ENCODE measurements at places on chromosomes 1 and 21.

DNA sequence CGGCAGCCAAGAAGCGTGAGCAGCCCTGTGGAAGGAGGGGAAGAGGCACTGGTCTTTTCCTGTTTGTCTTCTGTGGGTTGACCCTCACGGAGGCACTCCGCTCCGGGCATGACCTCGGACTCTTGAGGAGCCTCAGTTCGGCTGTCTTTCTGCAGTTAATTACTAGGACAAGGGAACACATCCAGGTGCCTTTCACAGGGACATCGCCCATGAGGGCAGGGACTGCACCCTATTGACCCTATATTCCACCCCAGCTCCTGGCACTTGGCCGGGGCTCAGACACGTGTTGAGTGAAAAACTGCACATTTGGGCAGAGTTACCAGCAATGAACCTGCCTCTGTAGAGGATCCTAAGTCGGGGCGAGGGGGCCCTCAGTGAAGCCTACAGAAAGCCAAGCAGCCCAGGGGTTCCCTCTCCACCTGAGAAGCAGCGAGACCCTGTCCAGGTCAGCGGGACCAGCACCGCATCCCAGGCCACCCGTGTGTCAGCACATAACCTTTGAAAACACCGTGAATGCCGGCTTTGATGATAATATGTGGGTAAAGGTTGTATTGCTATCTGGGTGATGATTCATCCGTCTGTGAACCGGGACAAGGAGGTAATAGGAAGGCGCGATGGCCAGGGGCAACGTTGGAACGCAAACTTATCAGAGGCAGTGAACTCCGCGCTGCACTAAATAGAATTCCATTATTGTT is 161.4 kb upstream of the ARHGEF16 start:
- no peak for DNase-seq

DNA sequence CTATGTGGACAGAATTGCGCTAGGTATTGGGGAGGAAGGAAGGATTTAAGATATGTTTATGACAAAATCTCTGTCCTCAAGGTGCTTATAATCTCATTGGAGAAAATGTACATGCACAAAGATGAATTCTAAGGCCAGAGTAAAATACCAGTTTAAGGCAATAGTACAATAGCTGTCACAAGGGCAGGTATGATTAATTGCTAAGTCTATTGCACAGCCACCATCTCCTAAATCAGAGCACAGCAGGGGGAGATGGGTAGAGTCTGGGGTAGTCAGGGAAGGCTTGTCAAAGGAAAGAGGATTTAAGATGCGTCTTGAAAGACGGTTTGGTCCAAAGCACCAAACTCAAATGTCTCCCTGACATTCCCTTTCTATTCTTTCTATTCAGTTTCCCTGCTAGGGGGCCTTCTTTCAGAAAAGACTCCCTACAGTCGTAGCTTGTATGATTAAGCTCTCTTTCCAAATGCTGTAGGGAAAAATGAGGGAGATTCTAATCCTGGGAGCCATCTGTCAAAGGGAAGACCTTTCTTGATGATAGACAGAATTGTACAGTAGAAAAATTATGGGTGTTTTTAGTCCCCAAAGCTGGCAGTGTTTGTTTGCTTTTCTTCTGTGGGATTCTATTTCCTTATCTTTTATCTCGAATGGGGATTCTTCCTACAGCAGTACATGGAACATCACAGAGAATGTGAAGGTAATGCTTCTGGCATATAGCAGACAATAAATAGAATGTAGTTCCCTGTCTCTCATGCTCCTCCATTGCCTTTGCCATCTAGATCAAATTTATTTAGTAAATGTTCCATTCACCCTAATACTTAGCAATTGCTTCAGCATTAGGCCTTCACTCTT is 107.6 kb upstream of the NFIA start:
- DNase-seq = no peak

DNA sequence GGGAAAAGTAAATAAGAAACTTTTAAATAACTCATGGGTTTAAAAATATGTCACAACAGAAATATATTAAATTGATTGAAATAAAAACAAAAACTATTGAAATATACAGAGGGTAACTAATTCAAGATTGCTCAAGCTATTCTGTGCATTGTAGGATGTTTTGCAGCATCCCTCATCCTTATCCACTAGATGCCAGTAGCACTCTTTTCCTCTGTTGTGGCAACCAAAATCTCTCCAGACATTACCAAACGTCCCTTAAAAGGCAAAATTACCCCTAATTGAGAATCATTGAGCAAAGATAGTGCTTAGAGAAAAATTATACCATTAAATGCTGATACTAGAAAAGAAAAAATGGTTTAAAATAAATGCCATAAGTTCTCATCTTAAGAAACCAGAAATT is 682.6 kb downstream of the RWDD3 start:
- DNase-seq = no peak

GRCh38 chr1:38727684-38728584 is 131.6 kb downstream of the RRAGC start:
- DNase-seq = no peak

DNA sequence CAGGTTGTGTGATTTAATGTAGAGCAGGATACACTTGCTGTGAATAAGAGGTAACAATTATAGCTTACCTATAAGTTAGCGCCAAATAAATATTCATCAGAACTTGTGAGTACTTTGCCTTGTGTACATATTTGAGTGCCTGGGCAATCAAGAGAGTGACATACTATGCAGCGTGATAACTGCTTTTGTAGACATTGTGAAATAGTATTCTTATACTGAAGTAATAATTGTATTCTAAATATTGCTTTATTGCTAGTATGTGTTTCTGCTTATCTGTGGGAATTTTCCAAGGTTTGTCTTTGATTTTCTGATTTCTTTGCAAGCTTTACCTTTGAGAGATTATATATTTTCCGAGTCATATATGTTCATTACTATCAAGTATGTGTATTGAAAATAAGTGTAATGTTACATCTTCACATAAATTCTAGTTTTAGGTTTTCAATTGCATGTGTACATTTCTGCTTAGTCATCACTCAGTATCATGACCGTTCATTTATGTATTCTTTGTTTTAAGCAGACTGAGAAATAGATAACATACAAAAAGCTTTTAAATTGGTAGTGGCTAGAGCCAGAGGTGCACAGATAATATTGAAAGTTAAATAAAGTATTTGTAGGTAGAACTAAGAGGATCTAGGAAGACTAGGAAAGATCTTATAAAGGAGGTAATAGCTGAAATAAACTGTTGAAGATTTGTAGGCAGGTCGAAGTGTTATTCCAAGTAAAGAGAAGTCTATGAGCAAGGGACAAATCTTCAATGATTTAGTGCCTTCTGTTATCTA is 19.5 kb downstream of the USP25 start:
- no peak for DNase-seq

DNA sequence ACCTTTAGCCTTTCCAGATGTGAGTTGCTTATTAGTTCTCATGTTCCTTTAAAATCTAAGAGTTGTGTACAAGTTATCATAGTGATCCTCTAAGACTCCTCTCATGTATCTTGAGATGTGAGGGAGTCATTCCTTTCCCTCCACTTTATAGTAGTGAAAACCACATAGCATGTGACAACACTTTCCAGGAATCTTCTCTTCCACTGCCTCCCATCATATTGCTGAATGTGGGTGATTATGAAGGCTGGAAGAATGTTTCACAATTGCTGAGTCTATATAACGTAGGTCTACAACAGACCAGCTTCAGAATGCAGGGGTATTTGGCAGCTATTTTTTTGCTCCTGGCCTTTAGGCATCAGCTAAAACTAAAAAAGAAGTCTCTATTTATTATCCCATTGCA is 44.7 kb upstream of the LRRC7 start:
- no peak for DNase-seq

DNA sequence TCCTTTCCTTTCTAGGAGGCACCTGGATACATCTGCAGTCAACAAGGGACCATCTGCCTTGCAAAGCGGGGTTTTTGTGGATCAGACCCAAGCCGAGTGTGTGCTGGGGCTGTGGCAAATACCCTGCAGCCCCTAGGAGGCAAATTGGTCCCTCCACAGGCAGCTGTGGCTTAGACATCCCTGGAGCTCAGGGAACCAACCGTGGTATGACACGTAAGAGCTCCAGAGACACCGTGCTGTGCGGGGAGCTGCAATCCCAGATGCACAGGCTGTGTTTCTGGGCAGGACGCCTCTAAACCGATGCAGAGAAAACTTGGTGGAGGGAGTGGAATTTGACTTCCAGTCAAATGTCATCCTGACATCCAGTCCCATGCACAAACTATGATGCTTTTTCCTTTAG is 141.5 kb downstream of the KAZN start:
- no peak for DNase-seq

- DNase-seq = no peak
Observed at GRCh38 chr21:18655931-18656330, 252.3 kb upstream of the TMPRSS15 start.

DNA sequence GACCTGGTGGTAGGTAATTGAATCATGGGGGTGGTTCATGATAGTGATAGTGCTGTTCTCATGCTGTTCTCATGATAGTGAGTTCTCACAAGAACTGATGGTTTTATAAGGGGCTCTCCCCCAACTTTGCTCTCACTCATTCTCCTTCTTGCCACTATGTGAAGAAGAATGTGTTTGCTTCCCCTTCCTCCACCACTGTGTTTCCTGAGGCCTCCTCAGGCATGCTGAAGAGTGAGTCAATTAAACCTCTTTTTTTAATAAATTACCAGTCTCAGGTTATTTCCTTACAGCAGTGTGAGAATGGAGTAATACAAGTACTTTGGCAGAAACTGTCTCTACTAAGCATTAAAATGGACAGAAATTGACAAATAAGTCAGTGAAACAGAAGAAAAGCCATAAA is 21.6 kb downstream of the RAB3GAP2 start:
- no peak for DNase-seq

GRCh38 chr1:163535807-163536206 is 214.1 kb downstream of the NUF2 start:
- no peak for DNase-seq

- DNase-seq = peak; percentile 36
Observed at GRCh38 chr1:161121834-161122233, 3.9 kb downstream of the NIT1 start.

DNA sequence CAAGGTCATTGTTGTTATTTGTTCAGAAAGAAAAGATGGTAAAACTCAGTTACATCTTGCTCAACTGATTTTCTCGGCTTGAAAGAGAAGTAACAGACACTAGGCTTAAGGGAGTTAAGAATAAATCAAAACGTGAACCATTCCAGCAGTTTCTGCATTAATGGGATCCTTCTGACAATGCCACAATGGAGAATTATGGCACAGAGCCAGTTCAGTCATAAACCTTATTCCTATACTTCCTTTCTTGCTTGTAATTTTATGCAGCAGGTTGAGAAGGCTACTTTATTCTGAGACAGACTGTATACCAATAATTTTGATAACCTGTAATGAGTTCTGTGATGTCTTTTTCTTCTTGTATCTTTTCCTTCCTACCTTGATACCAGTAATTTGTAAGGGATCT is 167.0 kb downstream of the C1orf21 start:
- no peak for DNase-seq

DNA sequence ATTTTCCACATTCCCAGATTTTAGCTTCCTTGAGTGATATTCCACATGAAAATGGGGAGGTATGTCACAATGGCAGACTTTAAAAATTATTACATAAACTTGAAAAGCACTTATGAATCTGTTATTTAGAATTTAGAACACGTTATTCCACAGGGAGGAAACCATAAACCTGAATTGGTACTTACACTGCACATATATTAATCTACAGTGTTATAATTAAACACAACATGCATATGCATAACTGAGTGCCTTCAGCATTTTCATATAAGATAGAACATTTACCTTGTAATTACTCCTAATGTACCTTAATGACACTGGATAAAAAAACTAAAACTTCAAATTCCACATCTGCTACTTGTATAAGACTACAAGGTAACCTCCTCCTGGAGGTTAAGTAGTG is 9.8 kb downstream of the ARHGAP29 start:
- DNase-seq = no peak

DNA sequence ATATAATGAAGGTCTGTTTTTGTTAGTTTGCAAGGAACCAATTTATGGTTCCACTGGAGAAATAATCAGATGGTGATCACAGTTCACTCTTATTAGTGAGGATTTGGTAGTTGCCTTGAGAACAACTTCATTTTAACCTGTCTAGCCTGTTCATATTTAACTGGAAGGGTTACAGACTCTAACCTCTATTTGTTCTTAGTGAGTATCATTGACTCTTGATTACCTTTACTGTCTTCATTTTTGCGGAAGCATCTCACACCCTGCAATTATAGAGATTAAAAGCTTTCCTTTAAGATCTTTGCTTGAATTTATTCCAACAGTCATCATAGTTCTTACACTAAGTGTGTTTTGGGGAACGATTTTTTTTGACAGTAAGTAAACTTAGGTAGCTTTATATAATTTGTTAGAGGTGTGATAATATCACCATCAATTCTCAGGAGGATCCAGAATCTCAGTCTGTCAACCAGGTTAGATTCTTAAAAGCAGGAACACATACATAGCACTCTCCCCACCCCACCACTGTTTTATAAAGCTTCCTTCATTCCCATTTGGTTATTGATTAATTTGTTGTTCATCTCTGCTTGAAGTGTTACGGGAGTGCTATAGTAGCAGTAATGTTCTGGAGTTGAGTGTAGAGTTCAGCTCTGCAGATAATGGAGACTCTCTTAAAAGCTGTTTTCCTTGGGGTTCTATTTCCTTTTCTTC is 30.1 kb downstream of the B3GALT2 start:
- no peak for DNase-seq

DNA sequence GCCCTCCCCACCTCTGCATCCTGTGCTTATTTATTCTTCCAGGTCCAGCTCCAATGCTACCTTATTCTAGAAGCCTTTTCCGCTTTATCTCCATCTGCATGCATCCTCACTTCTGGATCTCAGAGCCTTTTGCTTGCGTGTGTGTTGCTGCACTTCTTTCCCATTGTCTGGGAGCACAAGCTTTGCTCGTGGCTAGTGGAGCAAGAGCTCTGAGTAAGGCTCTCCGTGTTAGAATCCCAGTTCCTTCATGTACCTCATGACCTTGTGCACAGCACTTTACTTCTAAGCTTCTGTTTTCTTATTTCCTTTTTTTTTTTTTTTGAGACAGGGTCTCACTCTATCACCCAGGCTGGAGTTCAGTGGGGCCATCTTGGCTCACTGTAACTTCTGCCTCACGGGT is 140.0 kb upstream of the POU3F1 start:
- no peak for DNase-seq

DNA sequence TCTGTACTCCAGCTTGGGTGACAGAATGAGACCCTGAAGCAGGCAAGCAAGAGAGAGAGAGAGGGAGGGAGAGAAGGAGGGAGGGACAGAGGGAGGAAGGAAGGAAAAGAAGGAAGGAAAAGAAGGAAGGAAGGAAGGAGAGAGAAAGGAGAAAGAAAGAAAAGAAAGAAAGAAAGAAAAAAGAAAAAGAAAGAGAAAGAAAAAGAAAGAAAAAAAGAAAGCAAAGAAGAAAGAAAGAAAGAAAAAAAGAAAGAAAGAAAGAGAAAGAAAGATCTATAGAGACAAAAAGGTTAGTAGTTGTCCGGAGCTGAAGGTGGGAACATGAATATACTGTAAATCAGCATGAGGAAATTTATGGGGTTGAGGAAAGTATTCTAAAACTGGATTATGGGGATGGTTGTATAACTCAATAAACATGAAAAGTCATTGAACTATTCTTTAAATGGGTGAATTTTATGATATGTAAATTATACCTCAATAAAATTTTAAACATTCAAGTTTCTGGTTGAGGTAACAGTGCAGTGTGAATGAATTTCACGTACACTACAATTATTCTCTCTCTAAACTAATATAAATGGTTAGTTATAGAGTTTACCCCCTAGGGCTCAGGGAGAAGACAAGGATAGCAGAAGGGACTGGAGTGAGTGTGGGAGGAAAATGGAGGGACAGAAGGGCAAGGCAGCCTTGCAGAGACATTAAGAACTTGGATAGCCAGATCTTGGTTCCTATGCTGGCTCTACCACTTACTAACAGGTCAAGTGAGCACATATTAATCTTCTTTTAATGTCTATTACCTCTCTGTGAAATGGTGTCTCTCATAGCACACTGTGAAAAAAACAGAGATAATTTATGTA is 24.8 kb upstream of the SERTAD4 start:
- no peak for DNase-seq
